ENCODE measurements at places on chromosomes 7 and 10.

- no peak for DNase-seq
Measured at GRCh38 chr10:13136651-13137050, 24.7 kb upstream of the MCM10 start.

- no peak for DNase-seq
Measured at GRCh38 chr7:108434010-108434409, 22.2 kb downstream of the NRCAM start.

DNA sequence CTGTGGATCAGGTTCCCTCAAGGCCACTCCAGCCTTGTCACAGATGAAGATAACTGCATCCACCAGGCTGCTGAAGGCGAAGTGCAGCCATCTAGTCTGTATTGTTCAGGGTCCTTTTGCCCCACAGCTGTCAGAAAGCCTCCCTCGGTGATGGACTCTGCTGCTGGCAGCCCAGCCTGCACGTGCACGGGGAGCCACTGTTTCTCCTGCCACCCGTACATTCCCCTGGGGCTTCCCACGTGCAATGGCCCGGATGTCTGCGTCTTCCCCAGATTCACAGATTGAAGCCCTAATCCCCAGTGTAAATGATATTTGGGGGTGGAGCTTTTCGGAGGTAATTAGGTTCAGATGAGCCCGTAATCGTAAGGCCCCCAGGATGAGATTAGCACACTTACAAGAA lies 46.6 kb upstream of the VIPR2 start:
- no peak for DNase-seq

- DNase-seq, result no peak
Measured at GRCh38 chr10:112758961-112759360, 191.1 kb upstream of the TCF7L2 start.

DNA sequence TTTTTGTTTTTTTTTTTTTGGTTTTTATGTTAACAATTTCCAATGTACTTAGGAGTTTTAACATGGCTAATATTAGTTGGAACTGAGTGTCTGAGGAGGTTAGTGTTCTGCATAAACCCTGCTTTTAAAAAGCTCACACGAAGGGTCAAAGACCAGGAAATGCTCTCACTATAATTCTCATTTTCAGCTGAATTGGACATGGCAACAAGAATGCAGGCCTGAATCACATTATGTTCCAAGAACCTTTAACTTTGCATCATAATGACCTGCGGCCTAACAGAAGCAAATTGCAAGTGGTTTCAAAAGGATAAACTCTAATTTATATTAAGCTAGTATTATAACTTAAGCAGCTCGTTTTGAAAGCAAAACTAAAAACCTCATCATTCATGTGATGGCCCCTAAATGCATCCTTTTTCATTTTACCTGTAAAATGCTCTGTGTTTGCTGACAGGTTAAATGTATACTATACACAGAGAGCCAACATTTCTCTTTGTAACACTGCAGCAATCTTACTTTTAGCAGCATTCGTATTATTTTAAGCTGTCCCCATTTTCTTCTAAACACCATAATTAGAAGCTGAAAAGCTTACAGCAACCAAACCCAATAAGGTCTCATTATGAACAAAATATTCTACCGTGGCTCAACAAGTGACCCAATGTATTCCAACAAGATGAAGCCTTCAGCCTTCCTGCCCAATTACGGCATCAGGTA lies 242.8 kb upstream of the SP4 start:
- no peak for DNase-seq

GRCh38 chr10:119177708-119178371 lies 772 bp downstream of the PRDX3 start:
- no peak for DNase-seq

DNA sequence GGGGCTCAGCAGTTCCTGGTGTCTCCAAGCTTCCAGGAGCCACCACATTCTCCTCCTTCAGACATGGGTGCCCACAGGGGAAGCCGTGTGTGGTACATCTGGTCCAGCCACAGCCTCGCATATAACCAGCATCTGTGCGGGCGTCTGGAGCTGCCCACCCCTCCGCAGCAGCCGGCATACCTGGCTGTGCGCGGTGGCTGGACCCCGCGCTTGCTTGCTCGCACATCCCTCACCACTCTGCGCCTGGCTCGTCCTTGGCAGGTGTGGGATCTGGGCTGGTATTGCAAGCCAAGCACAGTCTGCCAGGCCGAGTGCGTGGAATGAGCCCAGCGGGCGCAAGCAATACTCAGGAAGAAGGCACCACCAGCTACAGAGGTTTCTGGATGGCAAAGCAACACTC lies 117.7 kb upstream of the MBL2 start:
- no peak for DNase-seq

- no peak for DNase-seq
Measured at GRCh38 chr7:95054386-95054785, 147.0 kb downstream of the PPP1R9A start.

GRCh38 chr7:71824006-71824760 lies 588.0 kb downstream of the CALN1 start:
- no peak for DNase-seq

DNA sequence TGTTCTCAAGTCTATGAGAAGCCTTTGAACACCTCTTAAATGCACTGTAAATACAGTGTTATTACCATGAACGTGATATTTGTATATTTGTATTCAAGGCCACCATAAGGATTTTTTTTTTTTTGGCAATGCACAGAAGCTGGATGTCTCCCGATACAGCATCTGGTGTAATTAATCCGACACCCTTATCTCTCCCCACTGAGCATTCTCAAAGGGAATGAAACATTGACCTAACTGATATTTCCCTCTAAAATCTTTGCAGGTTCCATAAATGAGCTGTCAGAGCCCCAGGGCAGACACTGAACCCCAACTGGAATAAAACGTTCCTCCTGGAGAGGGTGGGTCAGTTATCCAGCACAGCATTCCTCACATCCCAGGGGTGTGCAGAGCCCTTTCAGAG lies 316.6 kb downstream of the PAXIP1 start:
- no peak for DNase-seq

GRCh38 chr10:72796042-72796441 lies 97.5 kb upstream of the OIT3 start:
- no peak for DNase-seq

- DNase-seq, result no peak
Measured at GRCh38 chr7:55556492-55556891, 15.8 kb downstream of the VOPP1 start.

GRCh38 chr10:99540306-99540656 lies 7.5 kb downstream of the NKX2-3 start:
- DNase-seq, result no peak

- DNase-seq, result no peak
Measured at GRCh38 chr10:3668966-3669330, 116.1 kb downstream of the KLF6 start.

Data from D721Med (cell line).